ENCODE measurements at places on chromosomes 2 and 18.

GRCh38 chr18:47883771-47884413 lies 46.6 kb downstream of the SMAD2 start:
- DNase-seq: no peak

DNA sequence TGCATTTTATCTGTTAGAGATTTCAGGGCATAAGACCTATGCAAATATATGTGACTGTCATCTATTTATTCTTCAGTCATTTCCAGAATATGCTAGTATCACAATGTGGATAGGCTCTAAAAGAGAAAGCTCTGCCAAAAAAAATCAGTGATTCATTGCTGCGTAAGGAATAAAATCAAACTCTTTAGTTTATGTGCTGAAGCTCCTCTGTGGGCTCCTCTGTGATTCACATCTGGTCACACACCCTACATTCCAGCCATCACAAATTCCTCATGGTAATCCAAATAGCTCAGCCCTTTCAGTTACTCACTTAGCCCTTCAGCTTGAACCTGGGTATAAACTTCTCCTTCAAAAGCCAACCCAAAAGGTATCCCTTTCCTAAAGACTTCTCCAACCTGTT lies 21.4 kb downstream of the DLGAP1 start:
- no peak for DNase-seq

GRCh38 chr18:68925268-68925667 lies 127.4 kb downstream of the CCDC102B start:
- peak; percentile 56 for DNase-seq

DNA sequence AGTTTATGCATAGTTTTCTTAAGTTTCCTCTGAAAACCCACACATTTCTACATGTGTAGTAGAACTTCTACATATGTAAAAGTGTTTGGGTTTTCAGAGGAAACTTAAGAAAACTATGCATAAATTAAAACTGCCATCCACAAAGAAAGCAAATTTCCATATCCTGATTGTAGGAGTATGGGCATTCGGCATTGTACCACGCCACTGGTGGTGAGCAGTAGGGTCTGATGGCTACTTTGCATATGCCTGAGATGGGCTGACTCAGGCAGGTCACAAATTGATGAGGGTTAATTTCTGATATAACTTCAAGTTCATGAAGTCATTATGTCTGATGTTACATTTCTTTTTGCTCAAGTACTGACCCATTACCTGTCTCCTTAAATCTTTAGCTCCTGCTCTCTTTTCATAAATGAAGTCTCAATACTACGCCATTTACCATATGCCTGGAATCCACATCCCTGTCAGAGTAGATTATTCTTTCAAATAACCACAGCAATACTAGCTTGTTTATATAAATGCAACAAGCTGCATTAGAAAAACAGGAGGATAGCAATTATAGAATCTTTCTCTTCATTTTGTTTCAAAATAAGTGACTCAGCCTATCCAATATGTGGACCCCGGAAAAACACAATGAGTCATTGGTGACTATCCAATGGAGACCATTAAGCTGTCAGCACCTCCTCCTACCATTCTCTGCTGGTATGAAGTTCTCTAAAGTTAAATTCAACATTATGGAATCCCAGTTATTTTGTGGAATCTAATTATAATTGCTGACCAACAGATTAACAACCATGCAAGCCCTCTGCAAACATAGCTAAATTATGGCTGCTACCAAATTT lies 355.2 kb upstream of the UBE2E3 start:
- no peak for DNase-seq

- no peak for DNase-seq
Observed at GRCh38 chr2:173869244-173870229, 95.6 kb downstream of the SP3 start.

Data from OCI-M1 (cell line).